Upper lobe of left lung (tissue), 6 donors: ENCODE measurements at places on chromosomes 2 and 18. TPM values are rescaled to one million over a fixed set of nuclear protein-coding genes. Genes with fewer than 3 reads are reported as not detected.

DNA sequence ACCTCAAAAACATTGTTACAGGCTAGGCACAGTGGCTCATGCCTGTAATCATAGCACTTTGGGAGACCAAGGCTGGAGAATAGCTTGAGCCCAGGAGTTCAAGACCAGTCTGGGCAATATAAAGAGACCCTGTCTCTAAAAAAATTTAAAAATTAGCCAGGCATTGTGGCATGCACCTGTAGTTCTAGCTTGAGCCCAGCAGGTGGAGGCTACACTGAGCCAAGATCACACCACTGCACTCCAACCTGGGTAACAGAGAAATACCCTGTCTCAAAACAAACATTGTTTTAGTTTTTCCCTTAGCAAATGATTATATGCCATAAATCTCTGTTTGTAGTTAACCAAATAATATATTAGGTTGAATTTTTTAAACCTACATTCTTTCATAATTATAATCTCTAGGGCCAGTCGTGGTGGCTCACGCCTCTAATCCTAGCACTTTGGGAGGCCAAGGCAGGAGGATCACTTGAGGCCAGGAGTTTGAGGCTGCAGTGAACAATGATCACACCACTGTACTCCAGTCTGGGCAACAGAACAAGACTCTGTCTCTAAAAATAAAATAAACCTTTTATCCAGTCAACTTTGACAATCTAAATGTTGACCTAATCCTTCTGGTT lies 13.3 kb upstream of the CYP20A1 start:
- H3K36me3 ChIP-seq, result no peaks in the 10 kb centered on the region
- H3K4me3 ChIP-seq, result no peak overlapping the region
- H3K27me3 ChIP-seq, result no peaks in the 10 kb centered on the region
- H3K4me1 ChIP-seq, result no peaks in the 10 kb centered on the region
- no peak overlapping the region for H3K27ac ChIP-seq

DNA sequence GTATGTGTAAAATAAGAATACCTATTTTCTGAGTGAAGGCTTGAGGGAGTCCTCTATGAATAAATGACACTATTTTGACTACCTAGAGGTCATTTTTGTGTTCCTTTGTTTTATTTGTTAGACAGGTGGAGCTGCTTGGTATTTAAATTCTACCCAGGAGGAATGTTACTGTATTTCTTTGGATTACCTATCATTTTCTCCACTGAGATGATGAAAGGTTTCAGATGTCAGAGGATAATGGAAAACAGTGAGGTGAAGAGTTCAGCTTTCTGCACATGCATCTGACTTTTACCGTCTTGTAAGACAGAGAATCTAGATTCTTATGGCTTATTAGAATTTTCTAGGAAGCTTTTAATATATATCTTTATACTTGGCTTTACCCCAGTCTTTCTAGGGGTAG lies 689.8 kb upstream of the NXPH2 start:
- H3K4me1 ChIP-seq, result no peaks in the 10 kb centered on the region
- H3K27me3 ChIP-seq, result no peaks in the 10 kb centered on the region
- no peak for DNase-seq
- no peaks in the 10 kb centered on the region for H3K36me3 ChIP-seq
- no peak overlapping the region for H3K27ac ChIP-seq

DNA sequence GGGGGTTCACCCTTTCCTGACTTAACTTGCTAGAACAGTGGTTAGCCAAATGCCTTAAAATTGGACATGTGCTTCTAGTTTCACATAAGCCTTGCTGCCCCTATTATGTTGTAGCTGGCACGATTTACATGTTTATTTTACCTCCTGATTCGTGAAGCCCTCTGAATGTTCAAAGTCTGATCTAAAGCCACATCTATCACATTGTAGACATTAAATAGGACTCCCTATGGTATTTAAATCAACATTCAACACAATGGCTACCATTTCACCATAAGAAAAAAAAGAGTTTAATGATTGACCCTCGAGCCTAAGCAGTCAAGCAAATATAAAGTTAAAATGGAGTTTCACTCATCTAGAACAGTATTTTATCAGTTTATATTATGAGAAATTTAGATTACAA lies 151.5 kb downstream of the GULP1 start:
- DNase-seq, result no peak
- no peaks in the 10 kb centered on the region for H3K27me3 ChIP-seq
- H3K27ac ChIP-seq, result no peak overlapping the region
- no peak overlapping the region for H3K4me3 ChIP-seq
- H3K36me3 ChIP-seq, result no peaks in the 10 kb centered on the region

DNA sequence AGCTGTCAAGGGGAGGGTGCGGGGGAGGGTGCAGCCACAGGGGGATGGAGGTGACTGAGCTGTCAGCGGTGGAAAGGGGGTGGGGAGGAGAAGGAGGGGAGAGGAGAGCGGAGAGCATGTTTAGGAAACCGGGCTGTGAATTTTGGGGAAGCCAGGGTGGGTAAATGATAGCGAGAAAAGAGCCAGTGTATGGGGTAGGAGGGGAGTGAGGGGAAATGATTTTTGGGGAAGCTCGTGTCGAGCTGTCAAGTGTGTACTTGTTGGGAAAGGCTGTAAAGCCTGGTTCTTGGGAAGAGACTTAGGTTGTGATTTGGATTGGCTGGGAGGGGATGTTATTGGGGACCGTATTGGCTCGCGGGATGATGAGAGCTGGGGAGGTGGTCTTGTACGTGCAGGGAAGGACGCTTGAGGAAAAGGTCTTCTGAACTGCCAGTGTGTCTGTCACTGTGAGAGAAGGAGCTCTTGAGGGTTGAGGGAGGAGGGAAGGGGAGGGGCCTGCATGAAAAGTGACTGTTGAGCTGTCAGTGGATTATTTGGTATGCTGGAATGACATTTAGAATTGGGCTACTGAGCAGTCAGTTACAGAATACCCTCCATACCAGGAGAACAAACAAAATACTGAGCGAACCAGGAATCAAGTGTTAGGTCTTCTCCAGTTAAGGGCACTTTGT lies 1.0 kb downstream of the UBR3 start:
- no peaks in the 10 kb centered on the region for H3K36me3 ChIP-seq
- H3K27ac ChIP-seq, result peak overlapping the region; percentile 95
- peaks cover 43% of the 10 kb centered on the region for H3K4me1 ChIP-seq

GRCh38 chr18:56987236-56987635 lies 159.7 kb upstream of the BOD1L2 start:
- H3K4me3 ChIP-seq, result no peak overlapping the region
- H3K36me3 ChIP-seq, result no peaks in the 10 kb centered on the region
- no peak overlapping the region for H3K27ac ChIP-seq
- no peaks in the 10 kb centered on the region for H3K4me1 ChIP-seq
- no peaks in the 10 kb centered on the region for H3K27me3 ChIP-seq
- no peak for DNase-seq

DNA sequence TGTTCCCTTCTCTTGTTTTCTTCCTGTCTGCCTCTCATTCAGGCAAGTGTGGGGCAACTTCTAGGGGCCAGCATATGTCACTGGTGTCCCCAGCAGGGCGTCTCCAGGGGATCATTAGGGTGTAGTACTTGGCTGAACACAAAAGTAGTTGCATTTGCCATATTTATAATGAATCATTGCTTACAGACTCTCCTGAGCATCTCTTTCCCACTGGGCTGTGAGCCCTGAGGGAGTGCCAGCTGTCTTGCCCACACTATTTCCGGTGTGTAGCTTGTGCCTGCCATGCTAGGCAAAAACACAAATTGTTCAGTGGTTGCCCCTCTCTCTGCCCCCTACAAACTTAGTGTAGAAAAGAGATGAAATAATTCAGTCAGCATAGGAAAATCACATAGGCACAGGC lies 40.8 kb upstream of the SCLY start:
- no peaks in the 10 kb centered on the region for H3K27me3 ChIP-seq
- no peak overlapping the region for H3K27ac ChIP-seq
- DNase-seq, result no peak
- no peak overlapping the region for H3K4me3 ChIP-seq
- peaks cover 27% of the 10 kb centered on the region for H3K36me3 ChIP-seq

FRZB gene
- total RNA-seq, result 5.7 TPM

NAT8 gene
- not detected for total RNA-seq

IL1RL1 gene
- 48.3 TPM for total RNA-seq

LAMA1 gene
- total RNA-seq, result 0.89 TPM

MYO5B gene
- total RNA-seq, result 73.9 TPM

DNA sequence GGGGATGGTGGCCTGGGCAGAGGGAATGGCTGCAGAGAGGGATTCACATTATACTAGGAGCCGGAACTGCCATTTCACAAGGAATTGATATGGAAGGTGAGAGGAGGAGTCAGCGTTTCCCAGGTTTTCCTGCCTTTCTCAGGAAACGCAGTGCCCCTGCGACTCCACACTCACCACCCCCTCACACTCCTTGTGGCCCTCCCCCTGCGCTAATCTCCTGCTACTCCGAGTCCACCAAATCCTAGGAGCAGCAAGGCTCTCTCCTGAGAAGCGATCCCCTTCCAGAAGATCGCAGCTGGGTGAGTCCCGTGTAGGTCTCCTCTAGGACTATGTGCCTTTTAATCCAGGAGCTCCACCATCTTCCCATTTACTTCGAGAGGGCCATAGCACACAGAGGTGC lies 140.6 kb downstream of the VAPA start:
- H3K27me3 ChIP-seq, result no peaks in the 10 kb centered on the region
- H3K4me3 ChIP-seq, result no peak overlapping the region
- peaks cover 47% of the 10 kb centered on the region for H3K4me1 ChIP-seq
- no peaks in the 10 kb centered on the region for H3K36me3 ChIP-seq
- DNase-seq, result no peak

SETBP1 gene
- total RNA-seq, result 18.2 TPM

DNA sequence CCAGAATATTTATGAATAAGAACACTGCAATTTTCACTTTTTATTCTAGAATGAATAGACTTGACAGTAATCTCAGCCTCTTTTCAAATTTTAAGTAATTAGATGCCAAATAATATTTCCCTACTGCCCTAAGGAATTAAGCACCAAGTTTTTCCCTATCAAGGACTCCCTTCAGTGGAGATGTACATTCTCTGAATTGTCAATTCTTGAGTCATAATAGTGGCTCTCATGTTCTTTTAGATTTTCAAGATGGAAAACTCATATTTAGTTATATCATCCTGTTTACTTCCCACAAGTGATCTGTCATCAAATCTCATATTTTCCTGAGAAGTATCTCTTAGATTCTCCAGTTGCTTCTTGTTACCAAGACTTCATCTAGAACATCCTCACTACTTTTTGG lies 1248.9 kb upstream of the CHAC2 start:
- H3K27me3 ChIP-seq, result no peaks in the 10 kb centered on the region
- no peaks in the 10 kb centered on the region for H3K4me1 ChIP-seq
- no peak overlapping the region for H3K4me3 ChIP-seq
- H3K36me3 ChIP-seq, result no peaks in the 10 kb centered on the region
- H3K27ac ChIP-seq, result no peak overlapping the region
- no peak for DNase-seq

TCF23 gene
- not detected for total RNA-seq

CCDC178 gene
- total RNA-seq, result not detected

ANKRD30BL gene
- total RNA-seq, result not detected

GRCh38 chr2:134273256-134273983 lies 19.5 kb downstream of the MGAT5 start:
- peaks cover 4% of the 10 kb centered on the region for H3K36me3 ChIP-seq
- no peaks in the 10 kb centered on the region for H3K27me3 ChIP-seq
- no peak overlapping the region for H3K27ac ChIP-seq

- H3K4me3 ChIP-seq, result no peak overlapping the region
- no peak for DNase-seq
- no peaks in the 10 kb centered on the region for H3K36me3 ChIP-seq
- H3K27me3 ChIP-seq, result no peaks in the 10 kb centered on the region
Observed at GRCh38 chr18:33821503-33821902, 243.5 kb downstream of the ASXL3 start.

GRCh38 chr2:149364839-149365238 lies 34.5 kb downstream of the LYPD6 start:
- no peak overlapping the region for H3K27ac ChIP-seq
- no peak for DNase-seq
- H3K27me3 ChIP-seq, result no peaks in the 10 kb centered on the region
- no peak overlapping the region for H3K4me3 ChIP-seq
- H3K36me3 ChIP-seq, result no peaks in the 10 kb centered on the region

COL3A1 gene
- 508 TPM for total RNA-seq

PRSS56 gene
- not detected for total RNA-seq

MAT2A gene
- 219 TPM for total RNA-seq

DNA sequence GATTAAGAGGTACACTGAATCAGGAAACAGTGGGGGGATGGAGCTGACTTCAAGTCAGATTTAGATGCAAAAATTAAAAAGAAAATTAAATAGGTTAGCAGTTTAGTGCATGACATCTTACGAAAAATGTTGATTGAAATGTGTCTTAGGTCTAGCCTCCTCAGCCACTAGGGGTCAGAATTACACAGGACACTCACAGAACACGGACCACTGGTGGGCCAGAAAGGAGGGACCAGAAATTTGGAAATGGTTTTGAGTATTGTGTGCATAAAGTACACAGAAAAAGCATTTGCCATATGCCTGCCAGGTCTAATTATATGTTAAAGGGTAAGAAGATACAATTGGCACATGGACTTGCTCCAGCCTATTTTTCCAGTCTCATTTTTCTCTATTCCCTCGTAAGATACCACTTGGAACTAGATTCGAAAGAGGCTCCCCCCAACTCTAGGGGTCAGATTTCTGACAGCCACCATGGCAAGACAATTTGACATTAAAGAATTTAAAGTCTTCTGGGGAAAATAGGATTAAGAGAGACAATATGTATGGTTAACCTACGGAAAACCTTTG lies 550.2 kb upstream of the SETBP1 start:
- no peak for DNase-seq
- H3K4me3 ChIP-seq, result no peak overlapping the region
- no peaks in the 10 kb centered on the region for H3K36me3 ChIP-seq
- no peak overlapping the region for H3K27ac ChIP-seq

GRCh38 chr2:120686511-120687168 lies 49.0 kb upstream of the GLI2 start:
- H3K36me3 ChIP-seq, result no peaks in the 10 kb centered on the region
- H3K4me3 ChIP-seq, result no peak overlapping the region
- no peak overlapping the region for H3K27ac ChIP-seq
- H3K4me1 ChIP-seq, result no peaks in the 10 kb centered on the region
- DNase-seq, result no peak
- H3K27me3 ChIP-seq, result no peaks in the 10 kb centered on the region

DNA sequence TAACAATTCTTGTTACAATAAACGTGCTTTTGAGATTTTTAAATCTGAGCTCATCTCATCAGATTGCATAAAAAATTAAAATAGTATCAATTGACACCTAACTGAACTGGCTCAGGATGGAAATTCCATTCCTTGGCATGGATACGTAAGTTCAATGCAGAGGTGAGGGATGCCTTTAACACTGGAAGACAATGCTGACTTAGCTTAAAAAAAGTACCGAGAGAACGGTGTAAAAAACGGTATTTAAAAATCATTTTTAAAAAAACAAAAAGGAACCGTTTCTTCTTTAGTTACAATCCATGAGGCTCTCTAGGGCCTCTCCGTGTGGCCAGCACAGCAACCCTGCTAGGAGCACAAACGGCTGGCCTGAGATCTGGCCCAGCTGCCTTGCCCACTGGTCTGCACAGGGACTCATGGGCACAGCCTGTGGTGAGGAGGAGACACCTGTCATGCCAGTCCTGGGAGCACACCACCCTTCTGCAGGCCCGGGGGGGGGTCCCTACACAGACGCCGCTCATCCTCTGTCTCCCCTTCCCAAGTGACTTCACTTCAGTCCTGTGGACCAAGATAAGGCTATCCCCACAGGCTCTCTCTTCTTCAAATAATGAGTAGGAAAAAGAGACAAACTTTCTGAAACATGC lies 45.2 kb downstream of the FAM168B start:
- H3K27ac ChIP-seq, result no peak overlapping the region
- peaks cover 24% of the 10 kb centered on the region for H3K36me3 ChIP-seq
- no peak overlapping the region for H3K4me3 ChIP-seq
- no peaks in the 10 kb centered on the region for H3K27me3 ChIP-seq
- no peak for DNase-seq

KCNJ3 gene
- not detected for total RNA-seq
